Hair follicular keratinocyte (primary cell): ENCODE measurements at places on chromosomes 2 and 18. TPM values are rescaled to one million over a fixed set of nuclear protein-coding genes. Genes with fewer than 3 reads are reported as not detected.

FNDC4 gene
- total RNA-seq: 11.5 and 20.4 TPM in 2 replicates

ZNF396 gene
- total RNA-seq: 0.08 and 0.15 TPM in 2 replicates

MLPH gene
- total RNA-seq: 1.7 and 9.9 TPM in 2 replicates

ADRA2B gene
- 0.08 TPM in 1 of 2 replicates, not detected in the other for total RNA-seq

GAREM1 gene
- total RNA-seq: 3.4 and 5.2 TPM in 2 replicates

ERLEC1 gene
- 53.3 and 60.8 TPM in 2 replicates for total RNA-seq
